ELF-1 (cell line): ENCODE measurements at places on chromosomes 3 and 15.
A peak's percentile ranks its signal among the peaks of the same experiment; 100 is the strongest.

GRCh38 chr3:53171064-53171418 lies 10.0 kb downstream of the PRKCD start:
- no peak for DNase-seq

DNA sequence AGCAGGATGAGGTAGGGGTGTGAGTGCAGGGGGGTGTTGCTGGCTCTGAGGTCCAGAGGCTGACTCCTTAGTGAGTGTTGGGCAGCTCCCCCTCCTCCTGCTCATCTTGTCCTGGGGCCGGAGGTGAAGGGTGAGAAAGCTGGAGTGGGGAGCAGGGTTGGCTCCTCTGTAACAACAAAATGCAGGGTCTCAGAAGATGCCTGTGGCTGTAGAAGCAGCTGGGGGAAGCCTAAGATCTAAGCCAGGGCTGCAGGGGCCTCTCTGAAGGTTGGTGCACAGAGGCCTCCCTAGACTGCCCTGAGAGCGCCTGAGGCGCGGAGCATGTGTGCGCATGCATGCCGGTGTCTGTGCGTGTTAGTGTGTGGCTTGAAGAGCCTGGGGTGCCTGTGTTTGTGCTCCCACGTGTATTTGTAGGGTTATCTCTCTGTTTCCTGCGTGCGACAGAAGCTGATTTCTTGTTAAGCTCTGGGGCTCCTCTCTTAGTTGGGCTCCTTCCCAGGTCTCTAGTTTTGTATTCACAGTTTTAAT lies 5.3 kb upstream of the HDAC11 start:
- DNase-seq: no peak

DNA sequence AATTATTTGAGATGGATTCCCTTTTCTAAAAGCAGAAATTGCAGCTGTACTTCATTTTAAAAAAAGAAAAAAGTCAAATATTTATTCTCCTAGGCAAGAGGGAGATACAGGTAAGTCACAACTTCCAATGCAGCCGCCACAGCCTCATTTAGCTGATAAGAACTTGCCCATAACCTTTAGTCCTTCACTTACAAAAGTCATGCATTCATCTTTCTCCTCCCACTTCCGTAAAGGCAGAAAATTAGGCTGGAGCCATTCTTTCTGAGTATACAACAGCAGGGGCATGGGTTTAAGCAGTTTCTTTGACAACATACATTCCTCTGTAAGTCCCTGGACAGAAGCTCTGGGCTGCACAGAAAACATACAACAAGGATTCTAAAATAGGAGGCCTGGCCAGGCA lies 4.3 kb downstream of the SUCLG2 start:
- DNase-seq: no peak

DNA sequence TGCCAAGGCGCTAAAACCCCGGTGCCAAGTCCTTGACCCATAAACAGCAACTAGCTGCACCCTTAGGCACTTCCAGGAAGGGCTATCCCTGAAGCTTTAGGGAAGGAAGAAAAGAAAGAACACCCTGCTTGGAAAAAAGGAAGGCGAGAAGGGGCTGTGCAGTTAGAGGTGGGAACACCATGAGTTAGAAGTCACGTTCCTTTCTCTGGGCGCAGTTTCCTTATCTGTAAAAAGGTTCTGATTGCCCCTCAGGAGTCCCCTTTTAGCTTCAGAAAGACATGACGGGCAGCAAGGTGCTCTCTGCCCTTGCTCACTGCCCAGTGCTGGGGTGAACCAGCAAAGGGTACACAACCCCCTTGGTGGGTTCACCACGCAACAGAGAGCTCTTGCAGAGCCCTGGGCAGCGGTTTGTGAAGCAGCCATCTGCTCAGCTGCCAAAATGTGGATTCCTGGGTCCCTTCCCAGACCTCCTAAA lies 798 bp downstream of the GCHFR start:
- no peak for DNase-seq

- DNase-seq: no peak
These were observed 3.1 kb upstream of the BNC1 start for GRCh38 chr15:83287541-83288027.

DNA sequence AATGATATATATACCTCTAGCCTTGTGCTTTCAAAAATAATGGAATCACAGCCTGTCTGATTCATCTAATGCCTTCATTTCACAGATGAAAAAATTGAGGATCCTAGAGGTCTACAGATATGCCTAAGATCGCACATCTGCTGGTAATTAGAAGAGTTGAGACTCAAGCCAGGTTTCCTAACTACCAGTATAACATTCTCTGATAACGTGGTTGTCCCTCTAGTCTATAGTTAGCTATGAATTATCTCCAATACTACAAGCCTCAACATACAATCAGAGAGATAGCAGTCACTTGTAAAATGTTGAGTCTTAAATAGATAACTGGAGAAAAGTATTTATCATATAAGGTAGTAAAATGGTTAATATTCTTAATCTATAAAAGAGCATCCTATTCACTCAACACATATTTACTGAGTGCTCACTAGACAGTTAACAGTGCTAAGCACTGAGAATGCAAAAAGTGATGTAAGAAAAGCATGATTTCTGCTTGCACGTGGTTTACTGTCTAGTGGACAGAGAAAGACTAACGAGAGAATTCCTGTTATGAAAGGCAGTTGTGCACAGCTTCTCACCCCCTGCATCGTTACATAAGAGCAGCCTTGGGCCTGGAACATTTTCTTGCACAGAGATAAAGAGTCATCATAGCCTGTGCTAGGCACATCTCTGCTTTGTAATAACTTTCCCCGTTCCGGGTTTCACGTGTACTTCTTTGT lies 4.9 kb upstream of the ENTPD3 start:
- no peak for DNase-seq

- DNase-seq: no peak
These were observed 482.2 kb downstream of the RBMS3 start for GRCh38 chr3:29763115-29763514.

DNA sequence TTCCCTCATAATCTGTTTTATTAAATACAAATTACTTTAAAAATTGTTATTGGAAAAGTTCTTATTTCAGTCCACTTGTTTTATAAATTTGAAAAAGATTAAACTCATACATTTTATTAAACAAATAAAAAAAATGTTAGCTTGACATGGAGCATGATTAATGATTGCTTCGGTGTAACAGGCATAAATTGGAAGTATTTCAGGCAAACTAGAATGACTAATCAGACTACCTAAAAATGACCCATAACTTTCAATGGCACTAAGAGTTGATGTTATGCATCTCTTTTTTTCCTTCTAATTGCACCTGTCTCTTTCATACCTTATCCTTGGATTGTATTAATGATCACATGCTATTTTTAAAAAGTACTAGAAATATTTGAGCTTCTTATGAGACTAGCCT lies 343.3 kb downstream of the ZNF385D start:
- DNase-seq: no peak

GRCh38 chr3:120793601-120794000 lies 51.1 kb downstream of the GTF2E1 start:
- no peak for DNase-seq

GRCh38 chr3:191484461-191484860 lies 23.5 kb downstream of the PYDC2 start:
- peak; percentile 17 for DNase-seq

GRCh38 chr3:141228395-141228794 lies 3.2 kb upstream of the PXYLP1 start:
- no peak for DNase-seq

DNA sequence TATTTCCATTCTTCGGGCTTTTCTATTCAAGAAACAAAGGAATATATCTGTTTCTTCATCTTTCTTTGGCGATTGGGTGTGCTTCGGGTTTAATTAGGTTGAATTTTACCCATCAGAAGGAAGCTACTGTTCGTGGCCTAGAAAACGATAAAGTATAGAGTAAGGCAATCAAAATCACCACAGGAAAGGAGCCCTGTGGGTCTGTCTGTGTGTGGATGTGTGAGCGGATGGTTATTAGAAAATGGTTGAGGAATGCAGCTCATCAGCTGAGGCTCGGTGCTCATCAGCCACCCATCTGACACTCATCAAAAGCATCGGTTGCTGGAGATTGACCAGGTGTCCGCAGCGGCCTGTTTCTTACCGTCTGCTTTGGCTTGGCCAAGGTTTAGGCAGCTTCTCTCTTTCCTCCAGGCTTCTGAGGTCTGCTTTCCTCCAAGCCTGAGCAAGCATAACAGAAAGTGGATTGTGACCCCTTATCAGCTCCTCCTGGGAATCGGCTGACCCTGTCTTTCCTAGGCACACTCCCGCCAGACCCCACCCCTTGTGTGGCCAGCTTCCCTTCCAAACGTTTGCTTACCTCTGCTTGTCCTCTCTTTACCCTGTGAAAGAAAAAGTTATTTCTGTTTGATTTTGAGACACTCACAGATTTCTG lies 17.6 kb upstream of the ISLR start:
- DNase-seq: no peak

GRCh38 chr15:67838789-67839332 lies 984 bp downstream of the RNU6-1 start:
- peak; percentile 94 for DNase-seq

GRCh38 chr3:66582721-66583423 lies 82.0 kb upstream of the LRIG1 start:
- no peak for DNase-seq

- DNase-seq: no peak
These were observed 594.8 kb downstream of the NTRK3 start for GRCh38 chr15:87661454-87662355.

- DNase-seq: no peak
These were observed 10.3 kb downstream of the TRAK1 start for GRCh38 chr3:42101481-42101880.

DNA sequence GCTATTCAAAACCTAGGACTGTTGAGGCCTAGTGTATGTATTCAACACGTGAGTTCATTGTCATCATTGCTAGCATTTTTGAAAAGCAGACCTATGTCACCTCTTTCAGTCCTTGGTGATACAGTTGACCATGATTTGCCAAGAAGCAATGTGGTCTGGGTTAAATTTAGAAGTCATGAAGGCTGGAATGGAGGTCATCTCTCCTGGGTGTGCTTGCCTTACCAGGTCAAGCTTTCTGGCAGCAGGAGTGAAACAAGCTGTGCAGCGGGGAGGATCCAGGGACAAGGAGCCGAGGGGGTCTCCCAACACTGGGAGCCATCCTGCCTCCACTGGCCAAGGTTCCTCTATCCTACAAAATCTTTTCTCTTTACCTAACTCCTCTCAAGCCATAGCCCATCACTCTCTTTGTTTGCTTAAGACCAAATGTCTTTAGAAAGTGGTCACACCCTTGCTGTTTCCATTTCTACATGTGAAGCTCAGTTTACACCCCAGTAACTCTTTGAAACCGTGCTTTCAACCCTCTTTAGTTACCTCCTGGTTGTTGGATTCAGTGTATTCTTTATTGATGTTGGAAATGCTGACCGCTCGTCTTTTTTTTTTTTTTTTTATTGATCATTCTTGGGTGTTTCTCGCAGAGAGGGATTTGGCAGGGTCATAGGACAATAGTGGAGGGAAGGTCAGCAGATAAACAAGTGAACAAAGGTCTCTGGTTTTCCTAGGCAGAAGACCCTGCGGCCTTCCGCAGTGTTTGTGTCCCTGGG lies 40.0 kb downstream of the SLC28A2 start:
- DNase-seq: no peak

GRCh38 chr3:110180733-110181132 lies 843.4 kb upstream of the DPPA4 start:
- DNase-seq: no peak

DNA sequence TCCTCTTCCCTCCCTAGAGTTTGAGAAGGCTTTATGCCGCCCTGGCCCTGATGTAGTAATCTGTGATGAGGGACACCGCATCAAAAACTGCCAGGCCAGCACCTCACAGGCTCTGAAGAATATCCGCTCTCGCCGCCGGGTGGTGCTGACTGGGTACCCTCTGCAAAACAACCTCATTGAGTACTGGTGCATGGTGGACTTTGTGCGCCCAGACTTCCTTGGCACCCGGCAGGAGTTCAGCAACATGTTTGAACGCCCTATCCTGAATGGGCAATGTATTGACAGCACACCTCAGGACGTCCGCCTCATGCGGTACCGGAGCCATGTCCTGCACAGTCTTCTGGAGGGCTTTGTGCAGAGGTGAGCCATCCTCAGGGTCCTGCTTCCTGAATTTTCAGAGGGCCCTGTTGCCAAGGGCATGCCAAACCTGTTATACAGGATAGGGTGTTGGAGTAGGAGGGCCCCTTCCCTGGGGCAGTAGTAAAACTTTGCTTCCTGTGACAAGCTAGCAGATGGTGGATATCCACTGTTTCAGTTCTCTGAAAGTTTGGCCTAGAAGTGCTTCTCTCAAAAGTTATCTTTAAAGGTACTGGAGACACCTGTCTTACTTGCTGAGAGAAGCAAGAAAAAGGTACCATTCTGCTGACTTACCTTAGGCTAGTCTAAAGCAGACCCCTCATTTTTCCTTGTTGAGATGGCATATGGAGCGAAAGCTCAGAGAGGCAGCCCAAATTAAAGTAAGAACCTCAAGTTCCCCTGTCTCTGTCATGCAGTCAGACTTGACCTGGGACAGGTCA lies 33.7 kb upstream of the TEX264 start:
- peak; percentile 77 for DNase-seq

DNA sequence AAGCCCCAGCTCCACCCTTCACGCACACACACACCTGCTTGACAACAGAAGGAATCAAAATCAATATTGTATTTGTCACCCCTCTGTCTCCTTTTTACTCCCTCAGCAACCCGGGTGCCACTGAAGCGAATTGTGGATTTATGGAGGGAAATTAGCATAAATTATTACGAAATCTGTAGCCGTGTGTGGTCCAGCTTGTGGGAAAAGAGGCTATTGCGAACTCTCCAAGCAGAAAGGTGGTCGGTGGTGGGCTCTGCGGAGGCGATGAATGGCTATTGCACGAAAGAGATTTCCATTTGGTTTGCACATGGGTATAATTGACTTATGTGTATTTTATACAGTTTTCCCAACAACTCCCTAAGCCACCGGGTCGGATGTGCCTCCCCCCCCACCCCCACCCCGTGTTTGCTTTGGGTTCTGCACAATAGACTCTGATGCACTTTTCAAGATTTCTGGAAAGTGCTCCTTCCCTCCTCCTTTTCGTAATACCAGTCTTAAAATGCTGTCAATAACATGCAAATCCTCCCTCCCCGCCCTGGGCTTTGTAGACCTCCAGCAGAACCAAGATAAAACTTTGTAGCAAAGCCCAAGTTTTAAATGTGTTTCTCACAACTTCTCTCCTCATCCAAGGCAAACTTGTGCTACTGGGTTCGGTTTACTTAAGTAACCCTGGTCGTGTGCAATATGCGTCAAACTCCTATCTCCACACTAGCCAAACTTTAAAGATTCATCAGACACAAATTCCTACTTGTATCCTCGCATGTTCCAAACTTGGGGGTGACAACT lies 3.1 kb upstream of the FOXB1 start:
- no peak for DNase-seq

- peak; percentile 76 for DNase-seq
These were observed 10.5 kb downstream of the SLC6A6 start for GRCh38 chr3:14412831-14413380.

DNA sequence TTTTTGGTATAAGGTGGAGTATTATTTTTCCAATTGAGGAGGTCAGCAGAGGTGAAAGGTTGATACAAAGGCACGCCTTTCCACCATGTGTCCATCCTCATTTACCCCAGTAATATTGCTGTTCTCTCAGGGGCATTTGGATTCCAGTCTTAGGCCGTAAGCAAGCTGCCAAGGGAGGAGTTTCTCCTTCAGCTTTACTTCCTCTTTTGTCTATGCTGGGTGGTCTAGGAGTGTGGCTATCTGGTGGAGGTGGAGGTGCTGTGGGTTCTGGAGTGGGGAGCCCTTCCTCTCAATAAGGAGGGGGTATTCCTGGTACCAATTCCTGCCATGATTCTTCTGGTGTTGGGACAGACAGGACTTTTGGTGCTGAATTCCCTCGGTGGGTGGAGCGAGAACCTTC lies 340.6 kb downstream of the KCNH8 start:
- DNase-seq: no peak
